ENCODE measurements at places on chromosomes 16 and 17. TPM values are rescaled to one million over a fixed set of nuclear protein-coding genes. Genes with fewer than 3 reads are reported as not detected.

The KRT33B gene
- not detected for total RNA-seq

The ST6GALNAC1 gene
- 3.9 TPM for total RNA-seq

The NPIPA8 gene
- not detected for total RNA-seq

The C17orf78 gene
- not detected for total RNA-seq

The SLC43A2 gene
- total RNA-seq, result 16.8 TPM

The IL17C gene
- total RNA-seq, result not detected

The TBC1D3 gene
- not detected for total RNA-seq

The ANKRD40CL gene
- total RNA-seq, result not detected
